ENCODE measurements at places on chromosomes 1 and 21. TPM values are rescaled to one million over a fixed set of nuclear protein-coding genes. Genes with fewer than 3 reads are reported as not detected.
A peak's percentile ranks its signal among the peaks of the same experiment; 100 is the strongest.

DNA sequence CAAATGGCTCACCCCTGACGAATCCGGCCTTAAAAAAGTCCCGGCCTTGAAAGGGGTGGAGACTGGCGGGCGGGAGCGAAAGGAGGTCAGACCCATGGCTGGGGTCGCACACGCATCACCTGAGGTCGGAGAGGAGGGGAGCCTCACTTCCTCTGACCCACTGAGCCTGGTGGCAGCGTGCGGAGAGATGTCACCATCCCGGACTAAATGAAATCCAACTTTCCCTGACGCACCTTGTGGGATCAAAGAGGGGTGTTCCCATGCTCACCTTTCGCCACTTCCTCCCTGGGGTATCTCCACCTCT is 709 bp upstream of the SLC41A1 start:
- peak; percentile 56 for DNase-seq

- peak; percentile 90 for DNase-seq
Measured at GRCh38 chr1:178262120-178262500, 168.2 kb downstream of the RASAL2 start.

Gene VAV3
- total RNA-seq: not detected

- DNase-seq: no peak
Measured at GRCh38 chr1:205293350-205294074, 28.0 kb downstream of the NUAK2 start.

GRCh38 chr1:54120698-54121481 is 31.9 kb downstream of the CDCP2 start:
- peak; percentile 46 for DNase-seq

GRCh38 chr1:182145441-182145840 is 83.9 kb upstream of the ZNF648 start:
- DNase-seq: no peak

Gene TOMM20
- total RNA-seq: 92.7 TPM

DNA sequence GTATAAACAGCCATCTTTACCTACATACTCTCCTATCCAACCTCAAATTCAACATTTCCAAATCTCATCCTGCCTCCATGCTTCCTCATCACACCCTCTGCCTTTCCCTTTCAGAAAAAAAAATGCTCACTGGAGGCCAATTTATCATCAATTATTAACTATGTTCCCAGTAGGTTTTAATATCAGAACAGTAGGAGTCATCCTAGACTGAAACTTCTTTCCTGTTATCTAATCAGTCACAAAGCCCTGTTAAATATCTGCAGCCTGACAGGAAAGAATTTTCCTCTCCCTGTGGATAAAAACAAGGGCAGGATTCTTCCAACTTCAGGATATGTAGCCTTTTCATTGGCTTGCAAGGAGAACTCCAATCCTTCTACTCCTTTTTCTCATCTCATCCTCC is 28.4 kb downstream of the EGLN1 start:
- DNase-seq: no peak

GRCh38 chr1:63887809-63888208 is 114.0 kb downstream of the ROR1 start:
- DNase-seq: no peak

DNA sequence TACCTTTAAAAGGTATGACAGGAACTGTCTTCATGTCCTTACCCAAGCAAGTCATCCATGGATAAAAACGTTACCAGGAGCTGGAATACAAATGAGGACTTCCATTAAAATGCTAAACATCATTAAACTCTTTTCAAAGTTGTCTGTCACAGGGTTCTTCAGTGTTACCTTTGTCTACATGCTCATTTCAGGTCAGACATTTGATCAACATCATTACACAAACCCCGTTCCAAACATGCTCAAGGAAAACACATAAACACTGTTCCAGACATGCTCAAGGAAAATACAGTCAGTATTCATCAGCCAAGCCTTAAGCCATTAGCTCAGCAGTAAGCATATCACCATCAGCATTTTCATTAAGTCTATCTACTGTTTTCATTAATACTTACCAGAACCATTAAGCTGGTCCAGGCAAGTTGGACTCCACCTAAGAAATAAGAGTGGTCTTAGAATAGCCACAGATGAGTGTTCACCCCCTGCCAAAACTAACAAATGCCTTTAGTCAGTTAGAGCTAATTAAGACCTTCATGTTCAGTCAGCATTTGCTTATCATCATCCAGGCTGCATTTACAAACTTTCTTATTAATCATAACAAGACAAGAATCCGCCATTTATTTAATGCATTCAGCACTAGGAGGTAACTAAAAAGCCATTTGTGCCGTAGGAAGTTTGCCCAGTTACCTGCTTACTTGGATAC is 2.2 kb downstream of the GAS5 start:
- no peak for DNase-seq

DNA sequence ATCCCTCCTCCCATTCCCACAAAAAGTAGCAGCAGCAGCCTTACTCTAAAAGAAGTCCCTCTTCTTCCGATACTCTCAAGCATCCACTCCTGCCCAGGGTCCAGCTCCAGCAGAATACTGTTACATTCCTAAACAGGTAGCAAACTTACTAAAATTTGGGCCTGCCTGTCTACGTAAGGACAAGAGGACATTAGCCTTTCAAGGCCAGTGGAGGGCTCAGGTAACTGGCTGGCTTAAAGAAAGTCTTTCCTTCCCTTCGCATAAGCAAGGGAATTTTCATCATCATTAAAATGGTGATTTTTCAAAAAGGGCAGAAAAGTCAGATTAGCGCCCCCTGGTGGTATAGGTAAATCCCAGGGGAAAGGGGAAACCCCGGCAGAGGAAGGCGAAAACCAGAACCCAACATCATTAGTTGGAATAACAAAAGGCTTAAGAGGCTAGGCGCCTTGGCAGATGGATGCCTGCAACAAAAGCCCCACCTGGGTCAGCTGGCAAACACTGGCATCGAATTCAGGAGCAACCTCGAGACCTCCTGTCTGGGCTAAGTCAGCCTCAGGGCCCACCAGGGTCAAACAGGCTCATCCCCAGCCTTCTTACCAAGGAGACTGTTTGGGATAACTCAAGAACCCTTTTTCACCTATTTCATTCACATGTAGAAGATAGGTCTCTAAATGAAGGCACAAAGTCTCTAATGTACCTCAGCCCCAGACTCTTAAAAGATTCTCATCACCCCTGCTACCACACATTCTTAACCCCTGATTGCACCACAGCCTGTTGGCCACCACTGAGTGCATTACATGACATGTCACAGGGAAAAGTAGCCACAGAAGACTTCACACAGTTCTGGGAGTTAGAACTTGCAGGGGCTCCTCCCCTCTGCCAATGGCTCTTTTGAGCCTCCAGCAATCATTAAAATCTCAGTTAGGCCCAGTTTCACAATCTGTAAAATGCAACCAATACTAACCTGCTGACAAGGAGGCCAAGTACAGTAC is 36.7 kb downstream of the ERI3 start:
- peak; percentile 12 for DNase-seq

GRCh38 chr1:207412845-207413244 is 41.3 kb upstream of the CR2 start:
- no peak for DNase-seq

Gene CCDC185
- not detected for total RNA-seq

DNA sequence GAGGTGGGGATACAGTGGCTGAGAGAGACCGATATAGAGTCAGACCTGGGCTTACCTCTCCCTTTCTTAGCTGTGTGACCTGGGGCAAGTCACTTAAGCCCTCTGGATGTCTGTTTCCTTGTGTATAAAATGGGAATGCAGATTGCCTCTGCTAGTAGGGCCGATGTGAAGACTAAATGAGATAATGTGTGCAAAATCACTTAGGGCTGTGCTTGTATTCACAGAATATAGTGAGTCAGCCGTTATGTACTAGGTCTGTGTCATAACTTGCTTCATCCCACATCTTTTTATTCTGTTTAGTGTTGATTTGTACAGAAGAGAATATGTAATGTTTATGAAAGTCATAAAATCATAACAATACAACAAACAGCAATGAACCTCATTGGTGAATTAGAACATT is 56.0 kb downstream of the PTPRU start:
- DNase-seq: no peak

DNA sequence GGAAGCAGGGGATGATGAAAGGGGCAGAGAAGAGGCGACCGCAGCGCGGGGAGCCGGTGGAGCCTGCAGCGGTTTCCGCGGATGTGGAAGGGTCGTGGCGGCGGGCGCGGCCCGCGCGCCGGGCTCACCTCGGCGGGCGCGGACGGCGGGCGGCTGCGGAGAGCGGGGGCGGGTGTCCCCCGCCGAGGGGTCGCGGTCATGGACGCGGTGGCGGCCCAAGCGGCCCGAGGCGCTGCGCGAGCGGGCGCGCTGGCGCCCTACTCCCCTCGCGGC is 572 bp downstream of the LPGAT1 start:
- no peak for DNase-seq

Gene LEMD1
- total RNA-seq: not detected

- DNase-seq: no peak
Measured at GRCh38 chr1:167148421-167148820, 54.5 kb downstream of the STYXL2 start.

DNA sequence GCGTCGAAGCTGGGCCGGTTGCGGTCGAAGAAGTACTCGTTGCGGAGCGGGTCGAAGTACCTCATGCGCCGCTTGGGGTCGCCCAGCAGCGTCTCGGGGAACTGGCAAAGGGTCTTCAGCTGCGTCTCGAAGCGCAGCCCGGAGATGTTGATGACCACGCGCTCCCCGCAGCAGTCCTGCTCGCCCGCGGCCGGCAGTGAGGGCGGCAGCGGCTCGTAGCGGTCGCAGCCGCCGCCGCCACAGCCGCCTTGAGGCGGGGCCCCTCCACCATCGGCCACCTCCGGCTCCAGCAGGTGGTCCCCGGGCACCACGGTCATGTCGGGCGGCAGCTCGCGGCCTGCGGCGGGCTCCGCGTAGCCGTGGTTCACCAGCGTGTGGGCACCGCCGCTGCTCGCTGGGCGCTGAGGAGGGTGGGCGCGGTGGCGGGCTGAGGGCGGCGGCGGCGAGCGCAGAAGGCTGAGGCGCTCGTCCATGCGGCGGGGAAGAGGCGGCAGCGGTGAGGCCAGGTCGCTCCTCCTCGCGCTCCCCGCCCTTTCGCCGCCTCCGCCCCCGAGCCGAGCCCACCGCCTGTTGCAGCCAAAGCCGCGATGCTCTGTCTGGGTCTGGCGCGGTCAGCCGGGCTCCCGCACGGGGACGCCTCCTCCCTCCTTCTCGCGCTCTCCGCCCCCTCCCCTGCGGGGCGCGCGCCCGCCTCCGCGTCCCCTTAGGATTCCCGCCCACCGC is at the start of gene KCNA3:
KCNA3 (minus strand) TSS at position 604 of the 723 bp plus-strand sequence; CDS start at position 473, 131 bp downstream.
- DNase-seq: no peak

- peak; percentile 31 for DNase-seq
Measured at GRCh38 chr1:87236585-87236984, 92.1 kb upstream of the LMO4 start.

DNA sequence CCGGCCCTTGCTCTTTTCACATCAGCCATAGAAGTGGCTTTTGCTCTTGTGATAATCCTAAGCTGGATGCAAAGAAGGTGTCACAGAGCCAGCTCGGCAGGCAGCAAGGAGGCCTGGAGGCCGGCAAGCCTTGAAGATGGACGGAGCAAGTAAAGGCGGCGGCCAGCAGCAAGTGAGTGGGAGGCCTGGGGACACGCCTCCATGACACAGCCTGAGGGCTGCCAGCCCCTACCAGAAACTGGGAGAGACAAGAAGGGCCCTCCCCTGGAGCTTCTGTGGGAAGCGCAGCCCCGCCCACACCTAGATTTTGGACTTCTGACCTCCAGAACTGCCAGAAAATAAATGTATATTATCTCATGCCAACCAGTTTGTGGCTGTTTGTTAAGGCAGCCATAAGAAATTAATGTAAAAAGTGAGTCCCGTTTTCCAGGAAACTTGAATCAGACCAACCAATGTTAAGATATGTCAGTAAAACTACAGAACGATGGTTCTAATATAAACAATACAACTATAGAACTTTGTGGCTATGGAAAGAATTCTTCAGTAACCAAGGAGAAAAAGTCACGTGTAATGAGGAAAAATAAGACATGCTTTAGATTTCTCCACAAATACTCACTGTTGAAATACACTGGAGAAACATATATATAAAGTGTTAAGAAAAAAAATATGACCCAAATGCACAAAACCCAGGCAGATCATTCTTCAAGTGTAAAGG is 49.9 kb downstream of the BACE2 start:
- peak; percentile 51 for DNase-seq

DNA sequence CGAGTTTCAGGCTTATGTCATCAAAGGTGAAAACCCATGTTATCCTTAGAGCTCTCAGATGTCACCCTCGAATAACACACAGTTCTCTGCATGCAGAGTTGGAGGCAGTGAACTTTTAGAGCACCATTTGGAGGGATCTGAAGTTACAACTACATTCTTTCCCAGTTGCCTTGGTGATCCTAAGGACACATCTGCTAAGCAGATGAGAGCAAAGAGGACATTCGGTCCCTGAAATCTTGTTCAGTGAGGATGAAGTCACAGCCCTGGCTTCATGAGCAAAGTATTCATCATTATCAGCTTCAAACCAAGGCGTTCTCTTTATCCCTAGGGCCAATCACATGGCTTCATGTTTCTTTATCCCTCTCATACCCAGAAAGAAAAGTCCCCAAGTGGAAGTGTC is 23.1 kb upstream of the MCOLN2 start:
- DNase-seq: no peak

DNA sequence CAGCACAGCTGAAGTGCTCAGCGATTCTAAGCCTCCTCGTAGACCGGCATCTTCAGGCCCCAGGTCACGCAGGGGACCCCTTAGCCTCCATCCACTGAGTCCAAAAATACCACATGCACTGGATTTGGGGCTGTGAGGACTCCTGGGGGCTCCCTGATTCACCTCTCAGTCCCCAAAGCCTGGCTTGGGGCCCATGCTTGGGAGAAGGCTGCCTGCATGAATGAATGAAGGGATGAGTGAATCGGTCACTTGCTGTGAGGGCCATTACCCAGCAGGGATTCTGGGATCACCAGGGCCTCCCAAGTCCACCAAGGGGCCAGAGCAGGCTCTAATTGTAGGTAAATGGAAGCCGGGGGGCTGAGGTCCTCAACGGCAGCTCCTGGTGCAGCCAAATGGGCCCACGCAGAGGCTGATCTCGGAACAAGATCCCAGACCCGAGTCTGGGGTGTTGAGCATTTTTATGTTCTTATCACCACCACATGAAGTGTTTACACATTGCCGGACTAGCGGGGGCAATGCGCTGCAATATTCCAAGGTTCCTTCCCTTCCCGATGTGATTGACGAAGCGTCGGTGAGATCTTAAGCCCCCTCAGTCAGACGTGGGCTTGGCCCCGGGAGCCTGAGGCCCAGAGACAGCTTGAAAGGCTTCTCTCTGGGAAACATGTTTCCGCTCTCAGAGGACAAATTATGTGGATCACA is 13.6 kb upstream of the ARHGEF16 start:
- DNase-seq: no peak

Gene HPCAL4
- not detected for total RNA-seq

Gene KRTAP19-1
- not detected for total RNA-seq

Gene GSTM2
- total RNA-seq: 28.2 TPM

Measured in fibroblast of lung (primary cell).